Thoracic aorta (tissue), 2 donors: ENCODE measurements at places on chromosomes 5 and 9.
A peak's percentile ranks its signal among the peaks of the same experiment; 100 is the strongest.

DNA sequence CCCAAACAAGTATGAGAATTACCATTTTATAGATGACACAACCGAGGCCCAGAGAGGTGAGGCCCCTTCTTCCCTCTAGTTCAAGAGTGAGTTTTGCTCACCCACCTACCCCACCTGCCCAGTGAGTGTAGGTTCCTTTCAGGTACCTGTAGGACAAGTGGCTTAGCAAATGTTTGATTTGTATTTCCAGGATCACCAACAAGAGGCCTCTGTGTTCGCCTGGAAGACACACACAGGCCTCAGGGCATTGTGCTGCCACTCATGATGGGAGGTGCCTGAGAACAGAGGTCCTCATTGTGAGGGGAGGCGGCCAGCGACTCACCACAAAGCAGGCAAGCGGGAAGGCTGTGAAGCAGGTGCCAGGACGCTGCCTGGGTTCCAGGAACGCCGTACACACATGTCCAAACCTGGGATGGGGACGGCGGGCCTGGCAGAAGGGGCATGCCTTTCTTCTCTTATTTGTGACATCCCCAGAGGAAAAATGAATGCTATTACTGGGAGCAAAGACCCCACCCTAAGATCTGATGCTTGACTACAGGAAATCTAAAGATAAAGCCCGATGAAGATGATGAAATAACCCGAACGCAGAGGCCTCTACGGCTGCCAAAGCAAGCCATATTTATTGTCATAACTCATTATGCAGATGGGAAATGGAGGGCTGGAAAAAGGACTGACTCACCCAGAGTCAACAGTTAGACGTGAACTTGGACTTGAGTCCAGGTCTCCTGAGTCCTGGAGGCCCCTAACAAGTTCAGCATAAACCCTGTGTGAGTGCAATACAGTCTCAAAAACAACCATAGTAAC, 60.2 kb upstream of the SLC25A51 start:
- peak; percentile 60 for DNase-seq

GRCh38 chr5:116507051-116507537, 67.5 kb downstream of the SEMA6A start:
- no peak for DNase-seq

DNA sequence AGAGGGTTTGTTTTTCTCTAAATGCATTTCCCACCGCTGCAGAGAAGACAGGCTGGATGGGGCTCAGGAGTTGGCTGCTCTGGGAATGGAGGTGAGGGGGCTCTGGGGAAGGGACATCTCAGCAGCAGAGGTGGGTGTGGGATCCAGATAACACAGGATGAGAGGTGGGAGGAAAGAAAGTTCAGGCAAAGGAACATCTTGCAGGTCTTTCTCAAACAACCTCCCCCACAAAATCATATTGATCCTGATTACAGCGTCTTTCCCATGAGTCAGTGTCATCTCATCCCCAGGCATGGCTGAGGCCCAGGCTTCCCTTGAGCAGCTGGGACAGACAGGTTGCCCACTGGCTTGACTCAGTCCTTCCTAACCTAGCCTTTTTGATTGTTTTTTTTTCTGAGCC, 11.3 kb upstream of the ACSL6 start:
- DNase-seq, result no peak

GRCh38 chr9:138022756-138023393, 145.3 kb downstream of the CACNA1B start:
- DNase-seq, result no peak

- DNase-seq, result no peak
Measured at GRCh38 chr5:138252944-138253343, 21.5 kb downstream of the GFRA3 start.

- no peak for DNase-seq
Measured at GRCh38 chr9:27212621-27213020, 84.3 kb downstream of the EQTN start.

DNA sequence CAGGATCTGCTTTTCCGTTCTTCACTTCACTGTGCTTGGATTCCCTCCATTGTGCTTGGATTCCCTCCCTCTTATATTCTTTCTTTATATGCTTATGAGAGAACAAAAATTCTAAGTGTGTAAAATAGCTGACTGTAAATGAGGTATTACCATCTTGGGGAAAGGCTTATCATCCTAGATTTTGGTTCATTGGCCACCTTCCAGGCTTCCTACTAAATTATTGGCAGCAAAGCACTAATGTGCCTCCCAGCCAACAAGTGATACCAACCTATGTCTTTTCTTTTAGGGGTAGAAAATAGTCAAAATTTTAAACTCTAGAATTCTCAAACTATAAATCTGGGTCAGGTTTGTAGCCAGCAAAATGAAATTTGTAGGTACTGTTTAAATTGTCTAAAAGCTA, 52.7 kb downstream of the NDUFAF2 start:
- no peak for DNase-seq

GRCh38 chr5:149019679-149020078, 43.2 kb downstream of the SH3TC2 start:
- DNase-seq, result no peak

DNA sequence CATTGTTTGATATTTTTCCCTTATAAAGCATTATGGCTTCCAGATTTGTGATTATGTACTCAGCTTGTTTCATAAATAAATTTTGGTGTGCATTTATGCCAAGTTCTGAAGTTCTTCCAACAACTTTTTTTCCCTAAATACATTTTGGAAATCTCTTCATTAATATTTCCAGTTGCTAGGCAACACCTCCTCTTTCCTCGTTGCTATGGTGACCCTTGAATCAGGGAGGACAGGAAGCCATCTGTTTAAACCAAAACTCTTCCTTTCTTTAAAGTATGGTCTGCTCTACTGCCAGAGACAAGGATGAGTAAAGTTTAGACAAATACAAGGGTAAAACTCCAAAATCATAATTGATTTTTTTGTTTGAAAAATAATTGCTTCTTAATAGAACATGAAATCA, 779.3 kb downstream of the CDH9 start:
- no peak for DNase-seq

DNA sequence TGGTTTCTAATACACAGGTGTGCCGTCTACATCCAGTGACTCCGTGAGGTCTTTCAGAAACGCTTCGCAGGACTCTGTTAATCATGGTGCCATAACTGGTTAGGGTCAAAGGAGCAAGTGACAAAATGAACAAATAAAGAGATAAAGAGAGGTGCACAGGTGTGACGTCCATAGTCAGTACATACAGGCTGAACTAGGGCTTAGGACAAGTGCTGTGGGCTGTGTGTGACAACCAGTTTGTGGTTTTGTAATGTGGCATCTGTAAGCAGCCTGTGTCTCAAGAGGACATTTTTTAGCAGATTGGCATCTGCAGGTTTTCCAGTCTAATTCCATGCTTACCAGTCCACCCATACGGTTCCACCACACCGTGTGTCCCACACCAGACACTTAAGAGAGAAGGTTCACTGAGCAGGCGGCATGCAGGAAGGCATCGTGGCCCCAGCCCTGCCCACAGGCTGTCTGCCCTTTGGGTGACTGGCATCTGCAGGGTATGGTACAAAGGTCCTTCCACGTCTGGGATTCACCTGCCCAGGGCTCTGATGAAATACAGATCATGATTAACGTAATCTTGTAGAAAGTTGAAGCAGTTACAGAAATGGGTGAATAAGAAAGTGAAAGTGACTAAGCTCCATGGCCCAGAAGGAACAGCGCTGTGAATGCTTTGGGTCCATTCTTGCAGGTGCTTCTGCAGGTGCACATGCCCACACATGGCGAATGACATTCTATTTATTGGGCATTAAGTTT, 26.9 kb downstream of the SRD5A1 start:
- no peak for DNase-seq

DNA sequence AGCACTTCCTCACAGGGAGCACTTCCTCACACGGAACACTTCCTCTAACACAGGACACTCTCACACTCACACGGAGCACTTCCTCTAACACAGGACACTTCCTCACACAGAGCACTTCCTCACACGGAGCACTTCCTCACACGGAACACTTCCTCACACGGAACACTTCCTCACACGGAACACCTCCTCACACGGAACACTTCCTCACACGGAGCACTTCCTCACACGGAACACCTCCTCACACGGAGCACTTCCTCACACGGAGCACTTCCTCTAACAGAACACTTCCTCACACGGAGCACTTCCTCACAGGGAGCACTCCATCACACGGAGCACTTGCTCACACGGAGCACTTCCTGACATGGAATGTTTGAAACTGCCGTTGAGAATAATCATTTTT, 13.4 kb downstream of the POMT1 start:
- DNase-seq, result no peak

DNA sequence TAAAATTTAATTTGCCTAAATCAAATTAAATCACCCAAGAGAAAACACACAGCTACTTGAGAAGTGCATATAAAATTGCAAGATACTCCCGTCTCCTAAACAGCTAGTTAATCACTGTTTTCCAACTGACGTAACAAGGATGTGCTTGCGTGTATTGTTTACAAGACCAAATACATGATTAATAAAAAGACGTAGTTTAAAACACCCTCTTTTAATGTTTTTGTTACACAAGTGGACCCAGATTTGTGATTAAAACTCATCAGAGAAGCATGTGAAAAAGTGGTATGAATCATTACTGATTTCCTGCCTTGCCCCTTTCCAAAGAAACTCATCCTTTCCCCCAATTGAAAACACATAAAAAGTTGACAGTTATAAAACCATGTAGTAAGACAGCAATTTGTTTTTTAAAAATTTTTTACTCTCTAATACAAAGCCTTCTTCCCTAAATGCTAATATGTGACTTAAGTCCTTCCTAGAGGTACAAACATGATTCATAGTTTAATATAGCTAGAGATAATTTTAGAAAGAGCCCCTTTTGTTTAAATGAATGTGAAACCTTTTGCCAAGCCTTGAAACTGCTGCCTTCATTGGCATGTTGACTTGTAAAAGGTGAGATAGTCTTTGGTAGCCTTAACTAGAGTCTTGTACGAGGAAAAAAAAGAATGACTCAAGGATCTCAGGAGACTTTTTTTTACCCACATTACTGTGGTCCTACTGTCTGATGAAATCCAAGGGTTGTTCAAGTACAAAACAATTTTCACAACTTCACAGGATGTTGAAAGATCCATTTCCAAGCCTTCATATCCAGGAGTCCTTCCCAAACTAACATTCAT, 61.4 kb upstream of the FST start:
- no peak for DNase-seq

GRCh38 chr5:152844713-152845112, 439.6 kb upstream of the NMUR2 start:
- no peak for DNase-seq

DNA sequence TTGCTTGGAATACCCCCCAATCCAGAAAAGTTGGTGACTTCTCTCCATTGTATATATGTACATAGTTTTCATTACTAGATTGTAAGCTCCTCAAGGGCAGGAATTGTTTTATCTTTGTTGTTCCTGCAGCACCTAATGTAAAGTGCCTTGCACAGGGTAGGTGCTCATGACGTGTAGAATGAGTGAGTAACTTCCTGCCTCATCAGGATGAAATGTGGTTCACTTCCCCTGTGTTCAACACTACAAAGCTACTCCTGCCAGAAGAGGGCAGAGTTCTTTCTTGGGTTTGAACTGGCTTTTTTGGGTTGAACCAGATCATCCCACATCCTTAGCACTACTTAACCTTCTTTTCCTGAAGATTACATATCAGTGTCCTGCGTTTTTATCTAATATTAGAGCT, 23.9 kb downstream of the GTF3C4 start:
- DNase-seq, result no peak

- DNase-seq, result no peak
Measured at GRCh38 chr9:92332577-92333281, 7.0 kb downstream of the CENPP start.

DNA sequence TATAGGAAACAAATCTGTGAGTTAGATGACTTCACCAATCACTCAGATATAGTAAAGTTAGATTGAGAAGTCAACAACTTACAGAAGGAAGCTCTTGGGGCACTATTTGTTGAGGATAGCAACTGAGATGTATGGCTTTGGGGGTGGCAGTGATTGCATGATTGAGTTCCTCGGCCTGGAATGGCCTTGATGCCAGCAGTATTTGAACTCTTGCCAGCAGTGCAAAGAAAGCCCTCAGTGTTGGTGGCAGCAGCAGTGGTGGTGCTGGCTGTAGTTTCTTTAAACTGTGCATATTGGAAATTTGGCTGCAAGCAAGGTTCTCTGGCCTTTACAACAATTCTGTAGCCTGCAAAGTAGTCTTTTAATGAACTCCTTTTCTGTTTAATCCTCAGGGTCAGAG, 41.4 kb upstream of the PJA2 start:
- no peak for DNase-seq

- no peak for DNase-seq
Measured at GRCh38 chr5:96743065-96743768, 64.5 kb downstream of the ERAP1 start.

DNA sequence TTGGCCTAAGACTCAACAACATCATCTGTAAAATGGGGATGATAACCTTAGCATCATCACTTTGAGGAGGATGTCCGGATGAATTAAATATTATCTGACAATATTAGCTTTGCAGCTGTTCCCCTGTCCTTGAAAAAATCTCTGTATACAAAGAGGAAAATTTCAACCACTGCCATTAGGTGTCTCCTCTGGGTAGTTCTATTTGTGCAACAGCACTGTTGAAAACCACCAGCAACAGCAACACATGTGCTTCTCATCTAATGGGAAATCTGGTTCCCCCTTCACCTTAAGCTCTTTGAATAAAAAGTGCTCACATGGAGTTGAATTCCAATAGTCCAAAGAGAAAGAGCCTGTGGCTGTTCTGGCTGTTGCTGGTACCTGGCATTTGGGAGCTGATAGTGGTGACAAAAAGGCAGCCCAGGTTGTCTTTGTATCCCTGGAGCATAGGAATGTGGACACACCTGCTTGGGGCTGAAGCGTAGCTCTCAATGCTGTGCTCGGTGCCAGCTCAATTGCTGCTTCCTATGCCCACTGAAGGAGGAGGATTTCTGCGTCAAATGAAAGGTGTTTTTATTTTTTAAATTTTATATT, 322.1 kb upstream of the MSX2 start:
- no peak for DNase-seq

- no peak for DNase-seq
Measured at GRCh38 chr5:174608631-174609097, 115.7 kb upstream of the MSX2 start.

GRCh38 chr5:2569774-2570542, 181.5 kb downstream of the IRX2 start:
- no peak for DNase-seq

DNA sequence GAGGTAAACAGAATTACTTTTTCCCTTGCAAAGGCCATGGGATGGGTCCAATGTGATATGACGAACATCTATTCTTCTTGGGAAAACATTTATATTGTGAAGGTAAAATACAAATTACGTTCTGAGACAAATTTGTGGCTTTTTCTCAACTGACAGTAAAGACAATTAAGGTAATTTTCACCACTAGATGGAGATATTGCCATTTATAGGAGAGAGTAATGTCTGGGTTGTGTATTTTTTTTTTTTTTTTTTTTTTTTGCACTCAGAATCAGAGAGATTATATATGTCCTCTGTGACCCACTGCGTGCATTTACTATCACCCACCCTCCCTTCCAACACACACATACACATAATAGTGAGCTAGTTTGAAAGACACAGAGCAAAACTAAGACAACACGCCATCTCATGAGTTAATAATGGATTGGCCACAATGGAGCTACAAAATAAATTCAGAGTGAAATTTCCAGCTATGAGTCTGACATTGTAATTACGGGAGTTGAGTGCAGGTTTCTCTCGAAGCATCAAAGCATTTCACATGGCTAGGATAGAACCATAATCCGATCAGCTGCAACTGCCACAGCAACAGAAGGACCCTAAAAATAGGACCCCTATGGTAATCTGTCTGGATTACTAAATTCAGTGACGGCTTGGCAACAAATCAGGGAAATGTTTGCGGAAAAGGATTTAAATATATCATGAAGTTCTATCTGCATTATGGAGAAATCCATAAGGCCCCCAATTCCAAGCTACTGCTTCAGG, 49.2 kb downstream of the ANXA1 start:
- DNase-seq, result no peak
